ENCODE measurements at places on chromosomes 4 and X.

DNA sequence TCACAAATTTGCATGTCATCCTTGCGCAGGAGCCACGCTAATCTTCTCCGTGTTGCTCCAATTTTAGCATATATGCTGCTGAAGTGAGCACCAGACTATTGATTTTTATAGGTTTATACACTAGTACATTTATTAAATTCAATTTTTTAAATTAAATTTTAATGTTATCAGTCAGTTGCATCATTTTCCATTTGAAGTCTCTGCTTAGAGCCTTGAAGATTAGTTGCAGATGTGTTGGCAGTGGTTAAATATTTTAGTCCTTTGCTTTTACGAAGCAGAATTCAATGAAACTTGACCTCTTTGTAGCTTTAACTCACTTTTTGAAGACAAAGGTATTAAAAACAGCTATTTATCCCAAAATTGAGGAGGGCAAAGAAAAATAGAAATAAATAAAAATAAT lies 16.5 kb downstream of the TRAPPC11 start:
- no peak for DNase-seq

DNA sequence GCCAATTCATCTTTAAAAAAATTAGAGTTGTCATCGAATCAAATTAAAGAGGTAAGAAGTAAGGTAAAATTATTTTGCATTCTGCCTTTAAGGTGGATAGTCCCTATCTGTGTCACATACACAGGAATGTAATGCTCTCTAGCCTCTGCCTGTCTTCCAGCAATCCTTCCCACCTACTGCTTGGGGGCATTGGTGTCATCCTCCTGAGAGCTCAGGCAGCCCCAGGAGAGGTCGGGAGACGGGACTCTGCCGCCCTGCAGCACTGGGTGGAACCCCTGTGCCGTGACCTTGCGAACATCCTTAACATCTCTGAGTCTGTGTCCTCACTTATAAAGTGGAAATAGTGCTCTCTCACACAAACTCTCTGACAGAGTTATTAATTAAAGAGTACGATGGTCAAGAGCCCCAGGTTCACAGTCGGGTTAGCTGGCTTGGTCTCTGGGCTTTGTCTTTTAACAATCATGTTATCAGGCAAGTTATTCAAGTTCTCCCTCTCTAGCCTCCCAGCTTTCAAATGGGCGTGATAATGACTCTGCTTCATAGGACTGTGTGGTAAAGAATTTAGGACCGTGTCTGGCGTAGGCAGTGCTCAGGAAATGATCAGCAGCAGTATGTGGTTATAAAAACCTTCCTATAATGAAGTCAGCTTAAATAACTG lies 10.2 kb downstream of the TLR3 start:
- DNase-seq, result no peak

- no peak for DNase-seq
Observed at GRCh38 chr4:128338634-128339355, 51.2 kb upstream of the PGRMC2 start.

DNA sequence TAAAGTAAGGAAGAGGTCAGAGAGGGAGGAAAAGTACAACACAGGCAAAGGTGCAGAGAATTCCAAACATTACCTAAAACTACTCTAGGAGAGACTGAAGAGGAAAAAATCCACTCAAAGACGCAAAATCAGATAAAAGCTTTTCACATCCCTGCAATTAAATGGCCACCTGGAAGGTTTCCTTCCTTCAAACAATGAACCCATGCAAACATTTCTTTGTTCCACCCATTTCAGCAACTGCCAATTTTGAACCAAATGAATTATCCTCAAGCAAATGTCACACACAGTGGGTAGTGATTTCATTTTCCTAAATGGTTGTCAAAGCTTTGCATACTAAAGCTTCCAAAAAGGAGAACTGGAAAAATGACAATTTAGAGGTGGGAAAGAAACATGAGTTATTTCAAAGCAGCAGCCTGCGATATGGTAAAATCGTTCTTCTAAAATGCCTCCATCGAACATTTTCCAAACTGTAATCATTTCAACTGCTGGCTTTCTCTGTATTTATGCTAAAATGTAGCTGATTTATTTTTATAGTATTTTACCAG lies 45.0 kb downstream of the APBB2 start:
- no peak for DNase-seq

- no peak for DNase-seq
Observed at GRCh38 chr4:102223461-102223860, 121.8 kb downstream of the SLC39A8 start.

DNA sequence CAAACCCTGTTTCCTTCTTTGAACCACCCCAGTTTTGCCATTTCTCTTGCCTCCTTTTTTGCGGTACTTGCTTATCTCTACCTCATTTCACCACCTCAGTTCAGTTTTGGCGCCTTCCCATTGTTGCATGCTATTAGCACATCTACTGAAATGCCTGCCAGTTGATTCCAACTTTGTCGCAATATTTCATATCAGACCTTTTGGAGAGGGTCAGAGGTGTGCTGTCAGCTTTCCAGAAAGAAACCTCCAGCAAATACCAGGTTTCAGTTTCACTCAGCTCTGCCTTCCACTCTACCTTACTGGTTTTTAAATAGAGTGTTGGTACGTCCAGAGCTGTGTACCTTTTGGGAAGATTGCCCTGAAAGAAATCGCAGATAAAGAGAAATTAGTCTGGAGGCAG lies 91.9 kb upstream of the CPEB2 start:
- no peak for DNase-seq

GRCh38 chr4:84574069-84574720 lies 8.7 kb upstream of the CDS1 start:
- no peak for DNase-seq

- no peak for DNase-seq
Observed at GRCh38 chr4:10670321-10670720, 14.2 kb downstream of the CLNK start.

DNA sequence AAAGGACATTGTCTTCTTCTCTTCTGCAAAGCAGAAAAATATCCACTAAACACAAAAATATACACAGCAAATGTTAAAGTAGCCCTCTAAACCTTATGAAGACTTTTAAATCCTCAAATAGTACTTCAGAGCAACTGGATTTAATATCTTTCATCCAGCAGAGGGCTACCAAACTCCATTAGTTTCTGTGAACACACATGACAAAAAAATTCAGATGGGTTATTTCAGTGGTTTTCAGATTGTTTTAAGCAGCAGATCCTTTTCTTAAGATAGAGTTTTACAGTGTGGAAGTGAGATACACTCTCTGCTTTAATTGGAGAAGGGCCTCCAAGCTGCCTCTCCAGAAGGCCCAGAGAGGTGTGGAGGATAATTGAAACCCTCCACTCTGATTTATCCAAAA lies 56.7 kb downstream of the ANK2 start:
- no peak for DNase-seq

DNA sequence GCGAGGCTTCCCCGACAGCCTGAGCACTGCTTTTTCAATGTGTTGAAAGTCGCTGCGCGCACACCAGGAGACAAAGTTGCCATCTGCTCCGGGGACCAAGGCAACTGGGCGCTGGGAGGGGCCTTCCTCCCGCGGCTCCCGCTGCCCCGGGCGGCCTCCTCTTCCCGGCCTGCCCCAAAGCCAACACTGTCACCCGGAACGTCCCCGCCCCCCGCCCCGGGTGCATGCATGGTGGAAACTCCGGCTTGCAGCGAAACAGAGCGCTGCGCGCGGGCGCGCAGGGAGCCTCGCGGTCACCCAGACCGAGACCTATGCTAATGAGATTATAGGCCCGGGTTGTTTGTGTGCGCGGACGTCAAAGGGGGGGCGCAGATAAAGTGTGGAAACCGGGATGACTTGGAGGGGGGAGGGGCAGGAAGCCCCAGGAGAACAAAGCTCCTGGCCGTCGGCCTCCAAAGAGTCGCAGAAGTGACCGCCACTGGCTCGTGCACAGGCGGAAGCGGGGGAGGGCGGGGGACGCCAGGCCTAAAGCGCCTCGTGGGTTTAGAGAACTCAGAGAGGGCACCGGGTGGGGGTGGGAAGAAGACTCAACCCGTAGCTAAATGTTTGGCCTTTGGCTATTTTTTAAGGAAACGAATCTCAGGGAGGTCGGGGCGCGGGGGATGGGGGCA lies 88.8 kb downstream of the BCOR start:
- DNase-seq, result no peak

GRCh38 chr4:101806914-101807313 lies 16.4 kb downstream of the BANK1 start:
- peak; percentile 67 for DNase-seq

GRCh38 chrX:21581479-21581878 lies 76.7 kb downstream of the KLHL34 start:
- no peak for DNase-seq

GRCh38 chr4:118265312-118266144 lies 87.3 kb downstream of the PRSS12 start:
- no peak for DNase-seq

- no peak for DNase-seq
Observed at GRCh38 chr4:79585834-79586233, 177.8 kb upstream of the GK2 start.

DNA sequence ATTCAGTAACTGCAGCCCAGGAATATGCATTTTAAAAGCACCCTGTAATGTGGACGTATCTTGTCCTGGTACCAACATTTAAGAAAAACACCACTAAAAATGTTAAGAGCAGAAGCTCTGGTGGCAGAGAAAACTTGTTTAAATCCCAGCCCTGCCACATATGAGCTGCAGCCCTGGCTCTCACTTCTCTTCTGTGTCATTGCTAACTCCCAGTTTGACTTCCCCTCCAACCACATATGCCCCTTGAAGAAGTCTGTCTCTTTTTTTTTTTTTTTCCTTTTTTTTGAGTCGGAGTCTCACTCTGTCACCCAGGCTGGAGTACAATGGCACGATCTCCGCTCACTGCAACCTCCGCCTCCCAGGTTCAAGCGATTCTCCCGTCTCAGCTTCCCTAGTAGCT lies 14.8 kb downstream of the LHFPL1 start:
- no peak for DNase-seq

DNA sequence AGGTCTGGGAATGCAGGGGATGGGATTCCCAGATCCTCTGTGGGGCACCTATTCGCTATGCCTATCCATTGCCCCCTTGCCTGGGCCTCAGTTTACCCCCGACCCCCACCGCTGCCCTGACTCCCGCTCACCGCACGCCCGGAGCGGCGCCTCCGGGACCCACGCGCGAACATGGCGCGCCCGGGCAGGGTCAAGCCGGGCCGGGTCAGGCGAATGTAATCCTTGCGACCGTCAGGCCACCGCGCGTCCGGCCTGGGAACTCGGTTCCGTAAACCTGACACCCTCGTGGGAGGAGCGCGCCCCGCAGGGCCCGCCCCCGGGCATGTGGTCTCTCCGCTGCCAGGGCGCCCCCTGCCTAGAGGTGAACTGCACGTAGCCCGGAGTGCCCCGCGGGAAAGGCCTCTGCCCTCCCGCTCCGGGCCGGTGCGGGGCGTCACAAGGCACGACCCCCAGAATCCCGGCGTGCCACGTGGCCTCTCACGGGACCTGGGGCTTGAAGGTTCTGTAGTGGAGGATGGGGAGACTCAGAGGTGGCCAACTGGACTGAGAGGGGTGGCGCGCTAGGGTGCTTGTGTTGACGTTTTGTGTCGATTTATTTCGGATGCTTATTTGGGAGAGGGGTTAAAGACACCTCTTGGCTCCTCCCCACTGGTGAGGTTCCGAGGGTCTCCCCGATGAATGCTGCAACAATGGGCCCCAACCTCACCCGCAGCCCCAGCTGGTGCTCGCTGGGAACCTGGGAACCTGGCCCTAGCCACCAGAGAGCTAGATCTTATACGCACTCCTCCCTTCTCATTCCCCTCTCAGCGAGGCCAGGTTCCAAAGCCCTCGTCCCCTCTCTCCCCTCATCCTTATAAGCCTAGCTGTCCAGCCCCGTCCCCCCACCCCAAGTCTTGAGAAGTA lies at the start of gene PRICKLE3:
Gene PRICKLE3, minus strand, starts transcription at position 249 of the 903 bp plus-strand sequence. Its CDS starts 76 bp downstream, at position 173.
- DNase-seq, result peak; percentile 77

DNA sequence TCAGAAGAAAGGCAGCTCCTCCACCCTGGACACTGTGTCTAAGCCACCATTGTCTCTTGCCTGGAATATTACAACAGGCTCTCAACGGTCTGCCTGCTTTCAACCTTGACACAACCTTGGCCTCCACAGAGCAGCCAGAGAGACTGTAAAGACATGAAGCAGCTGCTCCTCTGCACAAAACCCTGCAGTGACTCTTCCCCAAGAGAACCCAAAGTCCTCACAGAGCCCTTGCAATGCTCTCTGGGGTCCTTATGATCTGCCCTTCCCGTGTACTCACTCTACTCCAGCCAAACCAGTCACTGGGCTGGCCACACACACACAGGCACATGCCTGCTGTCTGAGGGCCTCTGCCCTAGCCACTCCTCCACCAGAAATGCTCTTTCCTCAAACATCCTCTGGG lies 75.9 kb upstream of the CPEB2 start:
- DNase-seq, result no peak

GRCh38 chrX:1576201-1576992 lies 15.0 kb upstream of the AKAP17A start:
- DNase-seq, result no peak

- no peak for DNase-seq
Observed at GRCh38 chr4:78706302-78706701, 69.8 kb upstream of the BMP2K start.

GRCh38 chrX:68710870-68711576 lies 63.6 kb downstream of the STARD8 start:
- no peak for DNase-seq

DNA sequence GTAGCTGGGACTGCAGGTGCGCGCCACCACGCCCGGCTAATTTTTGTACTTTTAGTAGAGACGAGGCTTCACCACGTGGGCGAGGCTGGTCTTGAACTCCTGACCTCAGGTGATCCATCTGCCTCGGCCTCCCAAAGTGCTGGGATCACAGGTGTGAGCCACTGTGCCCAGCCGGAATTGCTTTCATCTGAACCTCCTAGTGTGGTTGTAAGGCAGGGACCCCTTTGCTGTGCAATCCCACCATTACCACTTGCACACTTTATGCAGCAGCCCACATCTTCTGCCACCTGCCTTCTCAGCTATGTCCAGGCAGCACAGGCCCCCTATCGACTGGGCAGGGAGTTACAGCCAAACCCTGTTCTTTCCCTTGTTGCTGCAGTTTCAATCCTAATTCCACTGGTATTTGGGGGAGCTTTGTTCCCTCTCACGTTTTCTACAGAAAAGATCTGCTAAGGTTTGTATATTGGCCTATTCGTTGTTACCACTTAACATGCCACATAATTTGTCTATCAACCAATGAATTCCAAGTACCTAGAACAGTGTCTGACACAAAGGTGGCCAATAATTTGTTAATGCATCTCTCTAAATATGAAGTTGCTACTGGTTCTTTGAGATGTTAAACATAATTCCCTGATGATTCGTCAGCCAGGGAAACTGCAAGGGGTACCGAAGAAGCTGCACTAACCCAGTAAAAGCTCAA lies 6.5 kb downstream of the RPL39 start:
- peak; percentile 49 for DNase-seq

DNA sequence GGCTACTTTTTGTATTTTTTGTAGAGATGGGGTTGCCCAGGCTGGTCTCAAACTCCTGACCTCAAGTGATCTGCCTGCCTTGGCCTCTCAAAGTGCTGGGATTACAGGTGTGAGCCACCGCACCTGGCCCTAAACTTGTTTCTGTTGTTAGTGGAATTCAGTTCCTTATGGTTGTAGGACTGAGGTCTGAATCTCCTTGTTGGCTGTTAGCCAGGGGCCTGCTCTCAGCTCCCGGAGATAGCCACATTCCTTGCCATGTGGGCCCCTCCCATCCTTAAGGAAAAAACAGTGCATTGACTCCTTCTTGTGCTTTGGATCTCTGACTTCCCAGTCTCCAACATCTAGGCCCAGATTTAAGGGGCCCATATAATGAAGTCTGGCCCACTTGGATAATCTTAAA lies 49.4 kb upstream of the NYX start:
- no peak for DNase-seq

GRCh38 chr4:173858471-173858870 lies 328.4 kb upstream of the HAND2 start:
- no peak for DNase-seq

GRCh38 chr4:67051000-67051789 lies 494.1 kb downstream of the CENPC start:
- DNase-seq, result no peak

- peak; percentile 71 for DNase-seq
Observed at GRCh38 chr4:140095694-140096482, 58.1 kb downstream of the MAML3 start.
